ENCODE measurements at places on chromosomes 5 and 9.

- DNase-seq: no peak
These were observed 84.3 kb downstream of the MRPS27 start for GRCh38 chr5:72235725-72236124.

DNA sequence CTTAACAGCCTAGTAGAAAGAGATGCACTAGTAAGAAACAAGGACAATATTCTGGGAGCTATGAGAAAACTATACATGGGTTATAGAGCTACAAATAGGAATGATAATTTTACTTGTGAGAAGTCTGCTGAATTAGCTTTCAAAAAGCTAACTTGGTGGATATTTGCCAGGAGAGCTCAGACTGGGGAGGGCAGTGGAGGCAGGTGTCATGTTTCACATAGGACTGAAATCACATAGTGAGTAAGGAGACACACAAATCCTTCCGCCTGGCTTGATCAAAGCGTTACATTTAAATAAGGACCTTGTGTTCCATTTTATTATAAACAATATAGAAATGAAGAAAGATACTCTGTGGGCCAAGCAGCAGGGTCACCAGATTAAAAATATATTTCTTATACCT lies 235.0 kb downstream of the ISL1 start:
- DNase-seq: no peak

- no peak for DNase-seq
These were observed 343.7 kb downstream of the GLIS3 start for GRCh38 chr9:3956081-3956671.

- no peak for DNase-seq
These were observed 184.8 kb downstream of the TMEM38B start for GRCh38 chr9:105879181-105879580.

DNA sequence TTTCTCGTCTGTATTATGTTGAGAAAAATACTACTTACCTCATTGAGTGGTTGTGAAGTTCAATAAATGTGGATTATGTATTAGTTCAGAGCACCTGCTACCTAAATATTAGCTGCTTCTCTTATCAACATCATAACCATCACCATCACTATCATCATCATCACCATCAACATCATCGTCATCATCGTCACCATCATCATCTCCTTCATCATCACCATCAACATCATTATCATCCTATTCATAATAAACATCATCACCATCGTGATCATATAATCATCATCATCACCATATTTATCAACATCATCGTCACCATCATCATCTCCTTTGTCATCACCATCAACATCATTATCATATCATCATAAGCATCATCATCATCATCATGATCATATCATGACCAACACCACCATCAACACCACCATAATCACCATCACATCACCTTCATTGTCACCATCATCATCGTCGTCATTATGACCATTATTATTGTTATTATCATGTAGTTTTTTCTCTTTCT lies 181.0 kb upstream of the ADCY2 start:
- no peak for DNase-seq

GRCh38 chr5:119361594-119362125 lies 5.8 kb downstream of the TNFAIP8 start:
- DNase-seq: no peak

DNA sequence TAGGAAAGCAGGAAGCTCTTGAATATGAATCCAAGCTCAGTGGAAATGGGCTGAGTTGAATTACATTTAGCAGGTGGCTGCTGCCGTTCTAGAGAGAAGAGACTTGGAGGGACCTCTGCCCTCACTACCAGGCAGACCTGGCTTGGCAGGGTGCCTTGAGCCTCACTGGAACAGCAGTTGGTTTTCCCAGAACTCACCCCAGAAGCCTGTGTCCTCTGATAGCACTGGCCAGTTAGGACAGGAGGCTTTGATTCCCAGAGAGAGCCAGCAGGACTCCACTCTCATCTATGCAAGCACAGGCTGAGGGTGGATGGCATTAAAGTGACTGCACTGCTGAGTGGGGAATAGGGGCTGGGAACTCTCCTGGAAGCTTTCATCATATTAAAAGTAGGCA lies 54.8 kb downstream of the PWWP2A start:
- DNase-seq: no peak

DNA sequence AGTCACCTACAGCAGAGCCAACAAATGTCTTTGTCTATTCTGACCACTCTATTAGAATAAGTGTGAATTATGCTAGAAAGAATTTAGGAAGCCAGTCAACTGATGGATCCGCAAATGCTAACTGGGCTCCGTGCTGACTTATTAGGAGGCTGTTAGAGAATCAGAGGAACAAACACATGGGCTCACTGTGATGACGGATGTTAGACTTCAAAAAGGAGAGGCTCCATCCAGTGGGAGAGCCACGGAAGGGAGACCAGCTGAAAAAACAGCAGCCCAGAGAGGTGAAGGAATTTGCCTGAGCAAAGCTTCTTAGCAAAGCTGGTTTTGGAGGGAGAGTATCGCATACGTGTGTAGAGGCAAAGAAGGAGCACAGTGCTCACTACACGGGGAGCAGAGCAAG lies 5.8 kb upstream of the TGFBI start:
- no peak for DNase-seq

DNA sequence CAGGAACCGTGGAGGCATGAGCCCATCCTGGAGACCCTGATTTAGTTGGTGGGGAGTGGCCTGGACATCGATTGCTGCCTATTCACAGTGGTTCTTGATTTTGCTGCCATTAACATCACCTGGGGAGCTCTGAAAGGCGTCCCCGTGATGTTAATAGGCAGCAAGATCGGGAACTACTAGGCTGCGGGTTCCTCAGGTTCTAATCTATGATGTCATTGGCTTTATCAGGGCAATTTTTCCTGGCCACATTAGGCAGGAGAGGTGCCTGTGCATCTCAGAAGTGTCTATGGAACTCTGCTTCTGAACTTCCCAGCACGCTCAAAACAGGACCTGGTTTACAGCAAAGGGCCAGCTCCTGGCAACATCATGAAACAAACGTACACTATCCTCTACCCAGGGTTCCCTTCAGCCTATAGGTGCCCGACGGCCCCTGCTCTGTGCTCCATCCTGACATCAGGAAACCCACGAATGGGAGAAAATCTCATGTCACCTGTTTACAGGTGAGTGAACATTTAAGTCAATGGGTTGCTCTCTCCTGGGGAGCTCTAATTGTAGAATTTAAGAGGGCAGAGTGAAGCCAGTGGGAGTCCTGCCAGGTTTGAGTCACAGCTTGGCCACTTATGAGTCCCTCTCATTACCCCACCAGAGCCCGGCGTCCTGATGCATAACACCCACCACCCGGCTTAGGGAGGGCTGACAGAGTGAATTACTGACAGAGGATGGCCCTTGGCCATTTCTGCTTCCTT lies 49.4 kb downstream of the ROPN1L start:
- DNase-seq: no peak

GRCh38 chr5:134552301-134552700 lies 26.8 kb downstream of the JADE2 start:
- no peak for DNase-seq

- no peak for DNase-seq
These were observed 7.1 kb upstream of the MYOZ3 start for GRCh38 chr5:150653762-150654556.

DNA sequence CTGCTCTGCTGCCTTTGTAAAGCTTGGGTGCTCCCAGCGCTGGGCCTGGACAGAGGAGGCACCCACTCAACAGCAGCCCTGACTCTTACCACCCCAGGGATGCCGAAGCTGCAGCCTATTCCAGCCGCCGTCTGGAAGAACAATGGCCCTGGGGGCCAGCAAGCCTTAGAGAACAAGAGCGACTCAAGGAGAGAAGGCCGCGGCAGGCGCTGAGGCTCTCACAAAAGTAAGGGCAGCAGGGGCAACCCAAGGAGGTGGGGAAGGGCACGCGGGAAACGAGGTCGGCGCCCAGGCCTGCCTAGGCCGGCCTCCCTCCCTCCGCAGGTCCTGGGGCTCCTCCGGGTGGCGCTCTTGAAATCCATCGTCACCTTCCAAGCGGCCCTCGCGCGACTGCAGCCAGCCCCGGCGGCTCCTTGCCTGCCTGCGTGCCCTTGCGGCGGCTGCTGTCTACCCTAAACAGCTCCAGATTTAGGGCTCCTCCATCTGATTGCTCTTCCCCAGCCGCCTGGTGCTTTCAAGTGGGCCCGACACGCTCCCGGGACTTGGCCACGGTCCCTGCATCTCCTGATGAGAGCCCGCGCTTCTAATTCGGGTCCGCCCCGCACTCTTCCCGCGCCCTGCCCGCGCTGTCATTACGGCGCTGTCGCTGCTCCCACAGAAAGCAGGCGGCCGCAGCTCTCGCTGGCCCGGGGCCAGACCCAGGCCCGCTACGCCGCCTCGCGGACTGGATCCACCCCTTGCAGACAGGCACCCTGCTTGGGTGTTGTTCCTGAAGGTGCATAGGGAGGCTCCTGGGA lies 213.3 kb downstream of the SEMA6A start:
- no peak for DNase-seq

DNA sequence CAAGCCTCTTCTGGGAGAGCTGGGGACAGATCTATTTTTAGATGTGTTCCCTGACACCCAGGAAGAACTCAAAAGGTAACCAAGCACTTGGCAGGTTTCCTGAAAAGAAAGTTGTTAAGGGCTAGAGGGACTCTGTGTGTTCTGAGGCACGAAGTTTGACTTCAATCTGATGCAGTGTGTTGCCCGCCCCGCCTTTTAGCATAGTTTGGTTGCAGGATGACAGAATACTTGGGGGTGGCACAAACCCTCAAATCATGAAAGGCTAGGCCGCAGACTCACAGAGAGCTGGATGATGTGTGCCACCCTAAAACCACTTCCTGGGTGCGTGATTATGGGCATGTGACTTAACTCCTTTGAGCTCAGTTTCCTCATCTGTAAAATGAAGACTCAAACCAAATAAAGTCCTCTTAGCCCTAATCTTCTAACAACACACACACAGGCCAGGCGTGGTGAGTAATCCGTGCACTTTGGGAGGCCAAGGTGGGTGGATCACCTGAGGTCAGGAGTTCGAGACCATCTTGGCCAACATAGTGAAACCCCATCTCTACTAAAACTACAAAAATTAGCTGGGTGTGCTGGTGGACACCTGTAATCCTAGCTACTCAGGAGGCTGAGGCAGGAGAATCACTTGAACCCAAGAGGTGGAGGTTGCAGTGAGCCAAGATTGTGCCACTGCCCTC lies 12.8 kb upstream of the NDFIP1 start:
- peak; percentile 32 for DNase-seq

- DNase-seq: no peak
These were observed 225.7 kb upstream of the KLF9 start for GRCh38 chr9:70639853-70640814.

GRCh38 chr5:158382473-158382872 lies 523.5 kb upstream of the CLINT1 start:
- no peak for DNase-seq

DNA sequence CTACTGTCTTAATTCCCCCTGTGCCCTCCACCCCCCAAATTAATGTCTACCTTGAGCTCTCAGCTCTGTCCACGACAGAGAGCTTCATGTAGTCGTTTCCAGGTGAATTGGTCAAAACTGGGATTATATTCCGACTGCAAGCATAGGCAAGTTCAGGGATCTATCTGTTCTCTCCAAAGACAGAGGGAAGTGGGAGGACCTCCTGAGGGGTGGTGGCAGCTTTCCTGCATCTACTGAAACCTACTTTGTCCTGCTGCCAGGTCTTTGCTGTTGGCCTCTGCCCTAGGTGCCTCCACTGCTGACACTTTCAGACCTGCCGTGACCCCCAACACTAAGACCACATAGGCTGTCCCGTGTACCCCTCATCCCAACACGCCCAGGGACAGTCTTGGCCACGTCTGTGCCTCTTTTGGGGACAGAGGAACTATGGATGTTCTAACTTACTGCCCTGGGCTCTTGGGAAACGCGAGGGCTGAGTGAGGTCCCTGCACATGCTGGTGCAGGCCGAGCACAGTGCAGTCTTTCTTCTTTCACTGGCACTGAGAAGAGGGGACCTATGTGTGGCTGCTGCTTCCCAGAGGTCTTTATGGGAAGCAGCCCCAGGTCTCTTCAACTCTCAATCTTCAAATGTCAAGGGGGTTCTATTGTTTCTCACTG lies 125.6 kb downstream of the NTRK2 start:
- no peak for DNase-seq

DNA sequence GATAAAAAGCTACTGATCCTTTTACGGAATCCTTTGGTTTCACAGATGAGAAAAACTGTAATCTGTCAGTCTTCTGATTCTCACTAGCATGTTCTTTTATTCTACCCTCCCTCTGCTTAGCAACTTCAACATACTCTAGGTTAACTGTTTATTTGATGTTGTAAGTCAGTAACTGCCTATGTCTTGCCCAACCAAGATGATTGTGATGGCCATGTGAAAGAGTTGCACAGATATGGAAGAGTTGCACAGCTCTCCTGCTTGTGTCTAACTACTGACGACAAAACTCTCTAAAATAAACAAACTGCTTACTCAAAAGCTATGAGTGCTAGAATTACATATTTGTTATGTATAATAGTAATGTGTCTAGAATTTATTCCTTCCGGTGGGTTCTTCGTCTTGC lies 227.3 kb upstream of the DAB2 start:
- no peak for DNase-seq

DNA sequence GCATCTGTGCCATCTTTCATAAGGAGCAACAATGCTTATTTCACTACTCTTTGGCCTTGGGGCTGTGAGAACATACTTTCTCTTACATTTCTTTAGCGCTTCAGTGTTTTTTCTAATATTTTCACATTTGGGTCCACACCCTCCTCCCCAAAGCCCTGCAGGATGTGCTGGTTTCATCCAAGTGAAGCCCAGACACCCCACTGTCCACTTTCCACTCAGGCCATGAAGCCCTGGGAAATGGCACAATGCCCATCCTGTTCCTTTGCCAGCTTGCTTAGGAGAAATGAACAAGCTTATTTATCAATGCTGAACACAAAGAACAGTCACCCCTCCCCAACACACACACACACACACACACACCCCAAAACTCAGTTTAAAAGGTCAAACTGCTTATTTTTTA lies 17.3 kb upstream of the TMOD1 start:
- DNase-seq: no peak

DNA sequence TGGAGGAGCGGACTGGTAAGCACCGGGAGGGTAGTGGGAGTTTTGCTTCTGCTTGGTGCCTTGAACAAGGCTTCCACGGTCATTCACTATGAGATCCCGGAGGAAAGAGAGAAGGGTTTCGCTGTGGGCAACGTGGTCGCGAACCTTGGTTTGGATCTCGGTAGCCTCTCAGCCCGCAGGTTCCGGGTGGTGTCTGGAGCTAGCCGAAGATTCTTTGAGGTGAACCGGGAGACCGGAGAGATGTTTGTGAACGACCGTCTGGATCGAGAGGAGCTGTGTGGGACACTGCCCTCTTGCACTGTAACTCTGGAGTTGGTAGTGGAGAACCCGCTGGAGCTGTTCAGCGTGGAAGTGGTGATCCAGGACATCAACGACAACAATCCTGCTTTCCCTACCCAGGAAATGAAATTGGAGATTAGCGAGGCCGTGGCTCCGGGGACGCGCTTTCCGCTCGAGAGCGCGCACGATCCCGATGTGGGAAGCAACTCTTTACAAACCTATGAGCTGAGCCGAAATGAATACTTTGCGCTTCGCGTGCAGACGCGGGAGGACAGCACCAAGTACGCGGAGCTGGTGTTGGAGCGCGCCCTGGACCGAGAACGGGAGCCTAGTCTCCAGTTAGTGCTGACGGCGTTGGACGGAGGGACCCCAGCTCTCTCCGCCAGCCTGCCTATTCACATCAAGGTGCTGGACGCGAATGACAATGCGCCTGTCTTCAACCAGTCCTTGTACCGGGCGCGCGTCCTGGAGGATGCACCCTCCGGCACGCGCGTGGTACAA lies 556 bp downstream of the PCDHGC3 start:
- no peak for DNase-seq
